Smooth muscle cell of the umbilical artery (primary cell): ENCODE measurements at places on chromosomes 6 and 20. TPM values are rescaled to one million over a fixed set of nuclear protein-coding genes. Genes with fewer than 3 reads are reported as not detected.

The JAG1 gene
- 9.5 and 36.2 TPM in 2 replicates for total RNA-seq

The SNAP25 gene
- 4.6 and 5.6 TPM in 2 replicates for total RNA-seq

The VWA7 gene
- total RNA-seq, result 0.09 TPM in 1 of 2 replicates, not detected in the other

The GOPC gene
- 83.7 and 104 TPM in 2 replicates for total RNA-seq

The MYB gene
- 0.89 and 4.0 TPM in 2 replicates for total RNA-seq

The C6orf136 gene
- total RNA-seq, result 3.0 and 3.2 TPM in 2 replicates

The UBR2 gene
- total RNA-seq, result 30.0 and 31.4 TPM in 2 replicates

The CYP39A1 gene
- 0.30 TPM in 1 of 2 replicates, not detected in the other for total RNA-seq
